Osteoblast (primary cell): ENCODE measurements at places on chromosomes 2 and 18. TPM values are rescaled to one million over a fixed set of nuclear protein-coding genes. Genes with fewer than 3 reads are reported as not detected.
A peak's percentile ranks its signal among the peaks of the same experiment; 100 is the strongest.

DNA sequence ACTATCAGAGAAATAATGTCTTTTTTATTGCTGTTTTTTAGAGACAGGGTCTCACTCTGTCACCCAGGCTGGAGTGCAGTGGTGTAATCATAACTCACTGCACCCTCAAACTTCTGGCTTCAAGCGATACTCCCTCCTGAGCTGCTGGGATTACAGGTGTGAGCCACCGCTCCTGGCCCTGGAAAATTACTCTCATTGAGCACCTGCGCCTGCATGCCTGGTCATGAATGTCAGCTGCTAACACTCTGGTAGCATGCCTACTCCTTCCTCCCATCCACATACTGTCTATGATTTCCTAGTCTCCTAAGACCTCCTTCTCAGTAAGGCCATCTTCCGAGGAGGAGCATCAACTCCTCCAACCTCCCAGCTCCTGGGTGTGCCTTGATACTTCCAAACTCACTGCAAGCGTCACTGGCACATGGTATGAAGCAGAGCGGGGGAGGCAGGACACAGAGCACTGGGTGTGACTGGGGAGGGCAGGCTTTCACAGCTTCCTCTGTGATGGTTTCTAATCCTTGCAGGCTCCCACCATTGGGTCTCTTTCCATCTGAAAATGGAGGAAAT, 1.6 kb upstream of the MAP2 start:
- DNase-seq, result no peak

DNA sequence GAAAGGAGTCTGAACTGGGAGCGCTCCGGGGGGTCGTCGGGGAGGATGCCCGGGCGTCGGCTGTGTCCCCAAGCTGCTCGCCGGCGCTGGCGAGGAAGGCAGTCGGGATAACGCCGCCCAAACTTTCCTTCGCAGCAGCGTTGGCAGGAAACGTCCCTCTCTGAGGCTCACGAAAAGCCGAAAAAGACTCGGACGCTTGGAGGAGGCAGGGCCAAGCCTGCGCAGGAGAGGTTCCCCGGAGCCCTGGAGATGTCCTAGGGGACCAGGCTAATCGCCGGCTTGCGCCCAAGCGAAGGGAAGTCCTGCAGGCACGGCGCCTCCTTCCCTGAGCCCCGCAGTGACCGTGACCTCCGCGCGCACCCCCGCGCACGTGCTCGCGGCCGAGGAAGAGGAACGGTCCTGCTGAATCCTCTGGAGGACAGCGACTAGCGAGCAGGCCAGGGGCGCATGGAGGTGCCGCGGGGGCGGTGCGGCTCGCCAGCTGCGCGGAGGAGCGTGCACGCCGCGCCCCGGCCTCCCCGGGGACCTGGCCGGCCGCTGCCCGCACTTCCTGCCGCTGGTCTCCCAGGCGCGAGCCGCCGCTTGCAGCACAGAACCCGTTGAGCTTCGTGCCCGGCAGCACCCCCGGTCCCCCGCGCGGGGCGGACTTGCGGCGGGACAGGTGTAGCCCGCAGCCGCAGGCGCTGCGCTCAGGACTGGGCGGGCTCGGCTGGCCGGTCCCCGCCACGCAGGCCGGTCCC, at the start of gene SH3RF3:
TSS of gene SH3RF3 (plus strand) at position 590 of the 740 bp plus-strand sequence.
- DNase-seq, result peak; percentile 93

DNA sequence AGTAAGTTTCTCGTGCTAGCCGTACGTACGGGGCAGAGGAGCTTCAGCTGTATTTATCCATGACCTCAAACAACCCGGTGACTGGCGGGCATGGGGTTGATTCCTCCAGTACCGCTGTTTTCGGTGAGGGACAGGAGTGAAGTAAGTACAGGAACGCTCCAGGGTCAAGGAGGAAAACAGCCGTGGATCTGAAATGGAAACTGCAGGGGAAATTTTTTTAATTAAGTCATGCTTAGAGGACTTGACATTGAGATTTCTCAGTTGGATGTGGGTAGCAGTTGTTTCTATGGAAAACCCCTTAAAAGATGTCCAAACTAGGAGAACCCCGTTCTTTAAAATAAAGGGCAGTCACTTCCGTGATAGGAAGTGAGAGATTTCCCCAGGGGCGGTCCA, 1.2 kb downstream of the RAB12 start:
- peak; percentile 44 for DNase-seq

The GCA gene
- 3.3 and 3.8 TPM in 2 replicates for total RNA-seq
